ENCODE measurements at places on chromosomes 16 and 17.

- DNase-seq, result no peak
These were observed 5.0 kb upstream of the FTSJ3 start for GRCh38 chr17:63832455-63832854.

- DNase-seq, result no peak
These were observed 33.3 kb downstream of the ADCY7 start for GRCh38 chr16:50299508-50300105.

GRCh38 chr17:14396547-14396946 lies 95.7 kb downstream of the HS3ST3B1 start:
- DNase-seq, result no peak

DNA sequence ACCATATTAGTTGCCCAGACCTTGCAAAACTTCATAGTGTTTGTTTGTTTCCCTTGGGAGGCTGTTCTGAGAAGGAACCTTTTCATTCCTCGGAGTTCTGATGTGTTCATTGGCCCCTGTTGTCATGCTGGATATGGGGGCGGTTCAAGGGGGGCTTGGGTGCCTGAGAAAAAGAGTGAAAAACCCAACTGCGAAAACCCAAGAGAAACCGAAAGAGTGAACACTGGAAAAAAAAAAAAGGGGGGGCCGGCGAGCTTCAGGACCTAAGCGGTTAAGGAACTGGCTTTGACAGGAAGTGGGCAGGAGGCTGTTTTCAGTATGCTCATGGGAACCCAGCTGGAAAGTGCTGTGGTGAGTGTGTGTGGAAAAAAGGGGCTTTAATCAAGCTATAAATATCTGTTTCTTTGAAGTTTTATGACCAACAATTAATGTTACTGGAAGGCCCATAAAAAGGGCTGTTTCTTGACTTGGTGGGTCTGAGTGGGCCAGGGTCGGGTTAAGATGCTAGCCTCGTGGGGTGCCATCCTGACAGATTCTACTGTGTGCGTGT lies 510.7 kb downstream of the MAF start:
- DNase-seq, result peak; percentile 34

- DNase-seq, result no peak
These were observed 19.7 kb upstream of the LRRC37A3 start for GRCh38 chr17:64938925-64939474.

DNA sequence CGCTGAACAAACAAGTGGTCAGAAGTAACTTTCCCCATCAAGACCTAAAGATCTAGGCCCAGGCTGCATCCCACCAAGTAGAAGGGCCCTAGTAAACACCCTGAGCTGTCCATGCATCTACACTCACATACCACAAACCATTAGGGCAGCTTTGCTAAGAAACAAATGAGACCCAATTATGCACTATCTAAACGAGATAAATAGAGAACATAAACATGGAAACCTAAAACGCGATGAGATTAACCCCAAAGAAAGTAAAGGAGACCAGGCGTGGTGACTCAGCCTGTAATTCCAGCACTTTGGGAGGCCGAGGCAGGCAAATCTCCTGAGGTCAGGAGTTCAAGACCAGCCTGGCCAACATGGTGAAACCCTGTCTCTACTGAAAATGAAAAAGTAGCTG lies 5.8 kb downstream of the TXNDC11 start:
- no peak for DNase-seq

GRCh38 chr17:82690786-82691489 lies 7.6 kb downstream of the RAB40B start:
- no peak for DNase-seq
